ENCODE measurements at places on chromosomes 1 and 21.

GRCh38 chr21:38590449-38591217 is 92.4 kb upstream of the ERG start:
- no peak for DNase-seq

GRCh38 chr1:234583755-234584419 is 26.1 kb downstream of the IRF2BP2 start:
- DNase-seq, result no peak

GRCh38 chr21:28884976-28885852 is 107.5 kb downstream of the LTN1 start:
- peak; percentile 96 for DNase-seq

DNA sequence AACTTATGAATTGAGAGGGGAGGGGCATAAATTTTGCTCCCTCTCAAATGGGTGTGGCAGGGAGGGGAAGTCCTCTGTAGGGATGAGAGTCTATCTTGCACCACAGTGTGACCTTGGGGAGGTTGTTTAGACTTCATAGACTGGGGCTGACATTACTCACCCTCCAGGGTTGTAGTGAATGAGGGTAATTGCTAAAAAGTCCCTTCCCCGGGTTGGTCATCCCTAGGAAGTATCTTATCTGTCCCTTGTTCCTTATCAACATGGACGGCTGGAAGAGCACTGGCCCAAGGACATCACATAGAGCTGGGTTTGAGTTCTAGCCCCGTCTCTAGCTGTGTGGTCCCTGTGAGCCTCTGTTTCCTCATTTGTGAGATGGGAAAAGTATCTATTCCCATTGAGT is 52.4 kb upstream of the SLC2A1 start:
- no peak for DNase-seq

- peak; percentile 68 for DNase-seq
These were observed 668 bp downstream of the CBR3 start for GRCh38 chr21:36135391-36136102.
